ENCODE measurements at places on chromosomes 13 and 19.
A peak's percentile ranks its signal among the peaks of the same experiment; 100 is the strongest.

GRCh38 chr13:106473154-106473553 lies 62.3 kb downstream of the EFNB2 start:
- no peak for DNase-seq

GRCh38 chr19:3281026-3281425 lies 56.6 kb downstream of the CELF5 start:
- no peak for DNase-seq

- DNase-seq = peak; percentile 98
Measured at GRCh38 chr19:35140962-35141836, 1.9 kb upstream of the FXYD7 start.

GRCh38 chr13:72648513-72649065 lies 78.8 kb downstream of the MZT1 start:
- no peak for DNase-seq

GRCh38 chr19:5949792-5950305 lies 28.1 kb downstream of the RANBP3 start:
- peak; percentile 12 for DNase-seq

DNA sequence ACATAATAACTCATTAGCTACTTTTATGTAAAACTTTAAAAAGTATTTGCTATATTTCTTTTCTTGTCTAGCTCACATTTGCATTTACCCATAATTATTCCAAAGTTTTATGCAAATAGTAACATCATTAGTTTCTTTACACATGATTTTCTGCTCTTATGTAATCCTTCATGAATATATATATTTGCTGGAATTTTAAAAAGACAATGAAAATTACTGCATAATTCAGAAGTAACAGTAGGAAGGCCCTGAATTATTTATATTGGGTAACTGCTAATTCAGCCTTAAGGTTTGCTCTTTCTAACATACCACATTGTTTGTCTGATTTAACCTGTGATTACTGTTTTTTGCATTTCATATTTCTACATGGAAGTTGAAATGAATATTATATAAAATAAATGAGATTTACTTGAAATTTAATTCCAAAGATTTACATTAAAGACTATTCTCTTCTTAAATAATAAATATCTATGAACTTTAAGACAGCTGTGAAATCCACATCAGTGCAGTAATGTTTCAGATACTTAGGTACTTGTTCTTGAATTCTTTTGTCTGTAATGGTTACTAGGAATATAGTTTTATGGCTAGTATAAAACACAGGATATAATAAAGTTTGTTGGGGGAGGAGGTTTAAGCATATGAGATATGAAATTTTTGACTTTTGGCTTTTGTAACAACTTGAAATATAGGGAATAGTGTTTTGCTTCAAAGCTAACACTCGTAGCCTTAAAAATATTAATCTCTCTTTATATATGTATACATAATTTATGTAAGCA lies 46.0 kb downstream of the B3GLCT start:
- no peak for DNase-seq

DNA sequence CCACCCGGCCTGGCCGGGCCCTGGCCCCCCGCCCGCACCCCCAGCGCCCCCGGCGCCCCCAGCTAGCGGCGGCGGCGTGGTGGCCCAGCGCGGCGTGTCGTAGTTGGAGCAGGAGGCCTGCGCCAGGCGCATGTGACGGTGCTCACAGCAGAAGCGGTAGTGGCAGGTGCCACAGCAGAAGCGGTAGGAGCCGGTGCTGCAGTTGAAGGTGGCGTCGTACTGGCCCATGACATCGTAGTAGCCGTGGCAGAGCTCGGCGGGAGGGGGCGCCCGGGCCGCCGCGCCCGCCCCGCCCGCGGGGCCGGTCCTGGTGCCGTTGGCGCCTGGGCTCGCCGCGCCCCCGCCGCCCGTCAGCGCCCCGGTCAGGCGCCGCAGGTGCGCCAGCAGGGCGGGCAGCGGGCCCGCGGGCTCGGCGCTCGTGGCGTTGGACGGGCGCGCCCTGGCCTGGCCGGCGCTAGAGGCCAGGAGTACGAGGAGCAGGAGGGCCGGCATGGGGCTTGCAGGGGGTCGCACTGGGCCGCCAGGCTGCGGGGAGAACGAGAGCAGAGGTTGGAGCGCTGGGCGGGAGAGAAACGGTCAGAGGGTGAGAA lies 633 bp downstream of the SHISA7 start:
- no peak for DNase-seq

- DNase-seq = no peak
Measured at GRCh38 chr13:93670866-93671265, 444.3 kb downstream of the GPC6 start.
